Hepatocyte (in vitro differentiated cells): ENCODE measurements at places on chromosomes 7 and 10. TPM values are rescaled to one million over a fixed set of nuclear protein-coding genes. Genes with fewer than 3 reads are reported as not detected.

The TCAF2 gene
- total RNA-seq = 1.0 and 1.1 TPM in 2 replicates

- H3K27ac ChIP-seq = no peak overlapping the region
- peak; percentile 39 for DNase-seq
- no peaks in the 10 kb centered on the region for H3K4me1 ChIP-seq
- H3K36me3 ChIP-seq = no peaks in the 10 kb centered on the region
Observed at GRCh38 chr10:17835688-17836087, 26.5 kb downstream of the MRC1 start.

DNA sequence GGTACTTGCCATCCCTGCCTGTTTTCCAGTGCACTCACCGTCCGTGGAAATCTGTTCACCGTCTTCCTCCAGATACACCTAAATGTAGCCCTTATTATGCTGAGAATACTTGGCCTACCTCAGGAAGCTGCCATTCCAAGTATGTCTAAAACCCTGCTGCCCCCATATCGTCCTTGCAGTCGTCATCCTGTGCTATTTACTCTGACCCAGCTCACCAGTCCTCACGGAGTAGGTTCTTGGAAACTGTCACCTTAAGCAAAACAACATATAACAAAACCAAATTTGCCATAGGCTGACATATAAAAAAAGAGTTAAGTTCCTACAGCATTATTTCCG, 880 bp upstream of the PIP4K2A start:
- no peaks in the 10 kb centered on the region for H3K27me3 ChIP-seq
- no peaks in the 10 kb centered on the region for H3K36me3 ChIP-seq
- no peak overlapping the region for H3K4me3 ChIP-seq
- no peak for DNase-seq

DNA sequence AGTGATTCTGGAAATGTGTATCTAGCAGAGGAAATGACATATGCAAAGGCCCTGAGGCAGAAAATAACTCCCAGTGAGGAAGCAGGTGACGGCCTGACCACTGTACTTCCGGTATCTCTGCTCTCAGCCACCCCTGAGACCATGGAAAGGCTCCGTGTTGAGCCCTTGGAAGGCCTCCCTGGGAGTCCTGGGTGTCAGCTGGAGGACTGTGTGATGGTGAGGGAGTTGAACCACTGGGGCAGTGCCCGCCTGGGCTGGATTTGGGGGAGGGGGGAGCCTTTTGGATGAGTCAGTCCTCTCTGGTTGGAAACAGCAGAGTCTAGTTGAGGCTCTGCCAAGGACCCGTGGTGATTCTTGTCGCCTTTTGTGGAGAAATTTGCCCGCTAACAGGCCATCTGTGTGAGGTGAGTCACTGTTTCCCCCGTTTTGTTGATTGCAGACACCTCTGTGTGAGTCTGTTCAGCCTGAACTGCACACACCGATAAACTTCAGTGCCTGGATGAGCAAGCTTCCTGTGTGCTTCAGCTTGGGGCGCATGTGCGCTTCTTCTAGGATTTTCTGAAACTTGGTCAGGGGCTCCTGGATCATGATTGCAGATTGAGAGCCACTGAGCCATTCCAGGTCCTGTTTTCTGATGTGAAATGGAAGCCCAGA, 98.6 kb downstream of the GRK5 start:
- H3K4me1 ChIP-seq = peaks cover 34% of the 10 kb centered on the region
- H3K36me3 ChIP-seq = no peaks in the 10 kb centered on the region
- H3K4me3 ChIP-seq = no peak overlapping the region
- peak overlapping the region; percentile 45 for H3K27ac ChIP-seq
- DNase-seq = peak; percentile 77

DNA sequence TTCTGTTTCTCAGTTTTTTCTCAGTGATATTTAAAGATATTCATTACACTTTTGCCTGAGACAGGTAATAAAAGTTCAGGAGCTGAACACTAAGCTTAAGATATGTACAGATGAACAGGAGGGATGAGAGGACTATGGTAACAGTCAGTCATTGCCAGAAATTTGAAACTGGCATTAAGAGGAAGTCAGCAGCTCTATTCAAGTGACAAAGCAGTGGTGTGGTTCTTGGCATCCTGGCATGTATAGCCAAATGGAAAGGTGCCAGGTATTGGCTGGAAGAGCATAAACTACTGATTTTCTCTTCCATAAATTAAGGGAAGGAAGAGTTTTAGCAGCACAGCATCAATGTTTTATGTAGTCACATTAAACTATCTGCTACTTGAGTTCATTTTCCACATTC, 22.7 kb downstream of the HOXA1 start:
- H3K36me3 ChIP-seq = no peaks in the 10 kb centered on the region
- no peak overlapping the region for H3K4me3 ChIP-seq
- DNase-seq = no peak
- H3K27ac ChIP-seq = no peak overlapping the region
- no peaks in the 10 kb centered on the region for H3K4me1 ChIP-seq
- H3K27me3 ChIP-seq = no peaks in the 10 kb centered on the region

- no peak overlapping the region for H3K4me3 ChIP-seq
- no peaks in the 10 kb centered on the region for H3K4me1 ChIP-seq
- H3K36me3 ChIP-seq = no peaks in the 10 kb centered on the region
- no peak overlapping the region for H3K27ac ChIP-seq
Observed at GRCh38 chr10:86105640-86106039, 261.0 kb downstream of the GRID1 start.

GRCh38 chr7:28243861-28244260, 63.3 kb upstream of the JAZF1 start:
- no peaks in the 10 kb centered on the region for H3K36me3 ChIP-seq
- no peak for DNase-seq
- no peak overlapping the region for H3K27ac ChIP-seq
- H3K4me3 ChIP-seq = no peak overlapping the region
- H3K4me1 ChIP-seq = no peaks in the 10 kb centered on the region
- no peaks in the 10 kb centered on the region for H3K27me3 ChIP-seq

DNA sequence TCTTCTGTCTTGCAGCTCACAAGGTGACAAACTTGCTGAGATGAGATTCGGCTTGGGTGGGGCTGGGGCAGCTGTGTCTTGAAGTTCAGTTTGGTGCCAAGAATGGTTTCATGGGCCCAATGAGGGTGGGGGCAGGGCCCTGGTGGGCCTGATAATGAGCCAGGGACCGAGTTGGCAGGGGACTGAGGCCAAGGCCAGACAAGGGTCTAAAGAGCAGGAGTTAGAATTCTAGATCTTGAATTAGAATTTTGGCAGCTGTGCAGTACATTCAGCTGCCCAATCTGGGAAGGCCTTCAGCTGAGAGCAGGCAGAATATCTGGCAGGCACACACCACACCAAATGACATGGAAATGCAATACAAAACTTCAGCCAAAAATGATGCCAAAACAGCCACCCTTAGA, 1.5 kb upstream of the JAZF1 start:
- peaks cover 8% of the 10 kb centered on the region for H3K4me1 ChIP-seq
- no peaks in the 10 kb centered on the region for H3K36me3 ChIP-seq
- H3K27ac ChIP-seq = no peak overlapping the region
- peaks cover 9% of the 10 kb centered on the region for H3K27me3 ChIP-seq
- DNase-seq = no peak
- no peak overlapping the region for H3K4me3 ChIP-seq
